ENCODE measurements at places on chromosomes 1 and 21.

DNA sequence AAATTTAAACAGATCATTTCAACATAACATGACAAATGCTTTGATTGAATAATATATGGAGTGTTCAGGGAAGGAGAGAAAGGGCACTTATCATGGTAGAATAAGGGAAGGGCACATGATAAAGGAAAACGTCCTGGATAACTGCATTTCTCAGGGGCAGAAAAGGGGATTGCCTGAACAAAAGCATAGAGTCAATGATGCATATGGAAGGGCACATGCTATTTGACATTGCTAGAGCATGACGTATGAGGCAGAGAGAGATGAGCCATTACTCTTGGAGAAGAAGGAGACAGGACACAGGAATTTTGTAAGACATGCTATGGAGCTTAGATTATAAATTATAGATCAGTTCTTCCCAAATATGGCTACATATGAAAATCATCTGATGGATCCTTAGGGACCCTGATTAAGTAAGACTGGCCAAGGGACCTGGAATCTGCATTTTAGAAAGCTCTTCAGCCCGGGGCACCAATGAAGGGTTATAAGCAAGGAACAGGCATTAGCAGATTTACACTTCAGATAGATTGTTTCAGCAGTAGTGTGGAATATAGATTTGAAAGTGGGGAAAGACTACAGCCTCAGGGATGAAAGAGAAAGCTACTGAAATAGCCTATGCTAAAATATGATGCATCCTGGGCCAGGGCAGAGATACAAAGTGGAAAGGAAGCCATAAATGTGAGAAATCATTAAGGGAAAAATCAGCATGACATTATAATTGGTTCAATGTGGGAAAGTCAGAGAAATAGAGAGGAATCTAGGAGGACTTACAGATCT lies 21.3 kb downstream of the FMO2 start:
- no peak for DNase-seq

DNA sequence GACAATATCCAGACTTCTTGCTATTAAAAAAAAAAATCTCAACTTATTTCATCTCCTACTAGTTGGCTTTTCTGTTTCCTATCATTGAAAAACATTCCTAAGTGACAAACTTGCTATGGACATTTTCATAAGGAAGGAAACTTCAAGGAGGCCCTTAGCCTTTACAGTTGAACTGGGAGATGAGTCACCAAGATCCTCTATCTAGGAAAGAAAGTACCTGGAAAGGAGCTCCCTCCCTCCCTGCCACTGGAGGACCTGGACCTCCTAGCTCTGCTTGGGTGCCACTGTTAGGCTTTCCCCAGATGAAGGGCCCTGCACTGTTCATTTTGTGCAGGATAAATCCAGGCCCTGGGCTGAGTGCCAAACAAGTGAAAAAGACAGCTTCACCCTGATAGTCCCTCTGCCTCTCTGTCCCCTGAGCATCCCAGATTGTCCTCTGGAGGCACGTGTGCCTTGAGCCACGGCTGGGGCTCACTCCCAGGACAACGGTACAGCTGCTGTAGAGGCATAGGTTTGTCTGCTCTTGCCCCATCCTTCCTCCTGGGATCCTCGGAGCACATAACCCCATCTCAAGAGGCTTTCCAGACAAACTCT lies 40.2 kb upstream of the SOX13 start:
- no peak for DNase-seq

- DNase-seq: no peak
Measured at GRCh38 chr1:20426923-20427322, 59.1 kb downstream of the CAMK2N1 start.

DNA sequence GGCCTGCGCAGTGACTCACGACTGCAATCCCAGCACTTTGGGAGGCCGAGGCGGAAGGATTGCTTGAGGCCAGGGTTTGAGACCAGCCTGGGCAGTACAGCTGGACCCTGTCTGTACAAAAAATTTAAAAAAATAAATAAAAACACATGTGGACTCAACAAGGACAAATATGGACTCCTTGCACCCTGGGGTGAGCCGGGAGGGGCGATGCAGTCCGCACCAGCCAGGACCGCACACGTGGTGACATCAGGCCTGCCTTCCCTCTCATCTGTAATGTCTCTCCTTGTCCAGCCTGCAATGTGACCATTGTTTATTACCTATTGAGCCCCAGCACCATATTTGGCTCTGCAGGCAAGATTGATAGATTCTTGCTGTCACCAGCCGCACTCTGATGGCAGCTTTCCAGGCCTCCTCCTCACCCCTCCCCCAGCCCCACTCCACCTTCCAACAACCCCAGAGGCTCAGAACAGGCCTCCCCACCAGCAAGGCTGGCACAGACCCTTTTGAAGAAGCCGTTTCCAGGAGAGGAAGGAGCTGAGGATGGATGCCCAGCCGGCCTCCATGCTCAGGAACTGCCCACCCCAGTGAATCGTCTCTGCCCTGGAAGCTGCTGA lies 55.2 kb downstream of the IRF2BP2 start:
- DNase-seq: peak; percentile 38

- DNase-seq: no peak
Measured at GRCh38 chr1:230878591-230878990, 10.3 kb upstream of the C1orf198 start.

DNA sequence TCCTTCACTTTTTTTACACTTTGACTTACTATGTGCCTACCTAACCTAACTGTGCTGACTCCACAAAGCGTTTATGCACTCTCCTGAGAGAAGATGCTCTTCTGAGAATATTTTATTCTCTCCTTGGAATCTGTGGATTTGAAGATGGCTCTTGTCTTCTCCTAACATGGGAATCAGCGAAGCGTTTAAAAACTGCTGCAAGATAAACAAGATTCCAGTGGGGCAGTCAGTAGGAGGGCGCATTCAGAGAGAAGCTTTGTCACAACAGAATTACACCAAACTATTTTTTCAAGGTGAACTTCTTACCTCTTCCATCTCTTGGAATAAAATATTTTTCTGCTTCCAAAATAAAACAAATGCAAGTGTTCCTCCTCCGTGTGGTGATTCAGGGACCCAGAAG lies 113.1 kb downstream of the FOXD2 start:
- DNase-seq: no peak

GRCh38 chr1:6033986-6034749 lies 11.5 kb upstream of the KCNAB2 start:
- DNase-seq: no peak

GRCh38 chr21:16573578-16573977 lies 843.8 kb downstream of the USP25 start:
- DNase-seq: no peak

DNA sequence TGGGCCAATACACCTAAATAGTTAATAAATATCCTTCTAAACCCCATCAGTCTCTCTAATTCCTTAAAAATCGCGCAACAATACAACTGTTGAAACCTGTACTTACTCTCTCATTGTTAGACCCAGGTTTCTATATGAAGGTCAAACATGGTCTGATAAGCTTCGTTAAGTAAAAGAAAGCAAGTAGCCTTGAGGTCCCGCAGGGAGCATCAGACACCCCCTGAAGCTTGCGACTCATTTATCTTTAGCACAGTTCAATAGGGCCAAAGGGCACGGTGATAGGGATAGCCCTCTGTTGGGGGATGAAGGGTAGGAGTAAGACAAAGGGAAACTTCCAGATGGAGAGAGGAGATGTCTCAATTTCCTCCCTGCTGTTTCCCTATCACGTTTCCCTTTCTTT lies 27.3 kb upstream of the THEM4 start:
- no peak for DNase-seq

DNA sequence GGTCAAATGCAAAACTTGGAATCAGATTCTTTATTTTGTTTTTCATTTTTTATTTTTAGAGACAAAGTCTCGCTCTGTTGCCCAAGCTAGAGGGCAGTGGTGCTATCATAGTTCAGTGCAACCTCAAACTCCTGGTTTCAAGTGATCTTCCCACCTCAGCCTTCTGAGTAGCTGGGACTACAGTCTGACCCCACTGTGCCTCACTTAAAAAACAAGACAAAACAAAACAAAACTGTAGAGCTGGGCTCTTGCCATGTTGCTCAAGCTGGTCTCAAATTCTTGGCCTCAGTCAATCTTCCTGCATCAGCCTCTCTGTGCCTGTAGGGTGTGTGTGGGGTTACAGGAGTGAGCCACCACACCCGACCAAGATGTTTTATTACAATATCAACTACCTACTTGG lies 396.0 kb upstream of the USP24 start:
- DNase-seq: no peak

DNA sequence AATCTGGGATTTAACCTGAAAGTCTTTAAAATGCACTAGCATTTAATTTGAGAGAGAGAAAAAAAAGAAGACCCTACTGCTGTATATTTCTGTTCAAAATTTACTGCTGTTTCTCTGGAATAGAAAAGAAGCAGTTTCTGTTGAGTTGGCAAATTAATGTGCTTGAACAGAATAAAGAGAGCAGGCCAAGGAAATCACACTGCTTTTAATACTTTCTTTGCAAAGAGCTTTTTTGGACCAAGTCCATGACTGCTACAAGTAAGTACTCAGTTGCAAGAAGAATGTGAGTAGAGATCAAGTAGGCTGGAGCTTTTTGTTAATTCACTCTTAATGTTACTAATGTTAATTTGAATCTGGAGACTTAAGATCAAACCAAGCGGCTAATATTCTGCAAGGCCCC lies 336.2 kb upstream of the SGIP1 start:
- DNase-seq: no peak

- DNase-seq: no peak
Measured at GRCh38 chr21:23804866-23805265, 1802.4 kb downstream of the MRPL39 start.
